ENCODE measurements at places on chromosomes 1 and 21.

DNA sequence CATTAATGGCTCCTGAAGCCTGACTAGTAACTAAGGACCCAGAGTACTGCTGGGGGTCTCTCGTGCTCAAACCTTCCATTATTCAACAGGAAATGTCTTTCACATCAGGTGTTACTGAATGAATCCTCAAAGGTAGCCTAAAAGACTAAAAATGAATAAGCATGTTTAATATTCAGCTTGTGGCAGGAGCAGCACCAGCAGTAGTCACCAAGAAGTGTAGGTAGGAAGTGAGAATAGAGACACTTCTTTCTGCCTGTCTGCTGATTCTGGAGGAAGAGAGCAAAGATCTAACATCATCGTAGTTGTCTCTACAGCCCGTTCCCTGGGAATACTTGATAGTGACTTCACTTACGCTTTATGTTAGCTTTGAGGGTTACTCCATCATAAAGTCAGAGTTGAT lies 7.6 kb upstream of the SLC30A1 start:
- no peak for DNase-seq

DNA sequence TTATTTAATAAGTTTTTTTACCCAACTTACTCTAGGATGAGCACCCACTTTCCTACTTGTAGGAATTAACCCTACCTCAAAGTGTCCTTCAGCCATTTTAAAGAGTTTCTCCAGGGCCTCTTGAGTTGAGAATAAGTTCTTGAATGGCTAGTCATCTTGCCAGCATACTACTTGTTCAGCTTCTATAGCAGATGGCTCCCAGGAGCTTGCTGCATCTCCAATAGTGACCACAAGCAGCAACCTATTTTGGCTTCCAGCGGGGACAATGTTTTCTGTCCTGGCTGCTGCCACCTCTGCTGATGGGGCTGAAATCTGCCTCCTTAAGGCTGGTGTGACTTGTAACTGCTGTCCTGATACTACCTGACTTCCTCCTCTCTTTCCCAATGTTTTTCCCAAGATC lies 20.8 kb upstream of the PIK3R3 start:
- no peak for DNase-seq

DNA sequence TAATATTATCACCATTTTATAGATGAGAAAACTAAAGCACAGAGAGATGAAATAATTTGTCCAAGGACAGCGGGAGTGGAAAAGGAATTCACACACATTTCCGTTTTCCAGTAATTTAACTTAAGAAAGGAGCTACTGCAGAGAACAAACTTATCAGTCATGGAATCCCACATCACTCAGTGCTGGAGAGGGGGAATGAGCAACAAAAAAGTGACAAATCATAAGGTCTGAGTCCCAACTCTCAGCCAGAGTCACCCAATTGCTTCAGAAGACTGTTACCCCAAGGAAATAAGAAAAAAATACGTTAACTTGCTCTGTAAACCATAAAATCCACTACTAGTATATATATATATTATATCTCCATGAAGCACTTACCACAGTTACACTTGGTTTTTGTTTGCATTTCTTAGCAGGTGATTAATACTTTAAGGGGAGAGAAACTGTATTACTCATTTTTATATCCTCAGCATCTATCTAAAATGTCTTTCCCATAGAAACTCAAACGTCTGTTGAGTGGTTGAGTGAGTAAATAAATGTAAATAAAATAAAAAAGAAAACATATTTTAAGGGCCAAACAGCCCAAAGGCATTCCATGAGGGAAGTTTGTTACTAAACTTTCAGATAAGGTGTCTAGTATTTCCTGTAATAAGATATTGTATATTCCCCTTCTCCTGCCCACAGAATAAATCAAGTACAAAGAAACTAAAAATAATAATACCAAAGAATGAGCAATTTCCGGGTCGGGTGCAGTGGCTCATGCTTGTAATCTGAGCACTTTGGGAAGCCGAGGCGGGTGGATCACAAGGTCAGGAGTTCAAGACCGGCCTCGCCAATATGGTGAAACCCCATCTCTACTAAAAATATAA lies 76.8 kb downstream of the SLC45A1 start:
- DNase-seq: no peak

- DNase-seq: no peak
These were observed 7.1 kb upstream of the ACTA1 start for GRCh38 chr1:229440851-229441537.
